ENCODE measurements at places on chromosomes 3 and 15.

DNA sequence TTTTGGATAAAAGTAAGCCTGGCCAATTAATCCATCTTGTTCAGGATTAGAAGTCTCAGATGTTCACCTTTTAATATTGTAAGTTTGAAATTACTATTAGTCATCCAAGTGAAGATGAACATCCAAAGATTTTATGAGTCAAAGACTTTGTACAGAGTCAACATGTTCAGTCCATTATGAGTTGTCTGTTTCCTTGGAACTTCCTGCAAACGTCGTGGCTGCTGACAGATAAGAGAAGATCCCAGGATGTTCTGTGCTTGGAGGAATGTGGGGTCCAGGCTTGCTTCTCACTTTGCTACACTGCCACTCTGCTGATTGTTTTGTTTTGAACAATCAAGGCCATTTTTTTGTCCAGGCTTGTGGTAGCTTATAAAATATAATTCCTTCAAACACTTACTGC, 74.3 kb upstream of the SLCO2A1 start:
- DNase-seq: no peak

DNA sequence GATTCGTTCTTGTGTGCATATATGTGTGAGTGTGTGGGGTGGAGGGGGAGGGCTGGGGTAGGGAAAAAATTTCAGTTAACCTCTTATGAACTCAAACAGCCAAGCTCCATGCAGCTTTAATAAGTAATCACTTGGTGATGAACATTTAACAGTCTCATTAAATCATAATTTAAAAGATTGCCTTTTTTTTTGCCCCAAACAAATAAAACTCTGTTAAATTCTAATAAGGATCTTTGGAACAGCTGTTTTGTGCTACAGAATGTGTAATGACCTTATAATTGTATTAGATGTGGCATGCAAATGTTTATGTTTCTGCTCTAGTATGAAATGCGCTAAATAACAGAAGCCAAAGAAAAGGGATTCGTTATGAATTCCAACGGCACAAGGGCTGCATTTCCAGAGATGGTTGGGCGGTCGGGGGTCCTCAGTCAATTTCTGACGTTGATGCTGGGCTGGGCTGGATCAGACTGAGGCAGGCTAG, 80.0 kb upstream of the RORA start:
- DNase-seq: no peak

DNA sequence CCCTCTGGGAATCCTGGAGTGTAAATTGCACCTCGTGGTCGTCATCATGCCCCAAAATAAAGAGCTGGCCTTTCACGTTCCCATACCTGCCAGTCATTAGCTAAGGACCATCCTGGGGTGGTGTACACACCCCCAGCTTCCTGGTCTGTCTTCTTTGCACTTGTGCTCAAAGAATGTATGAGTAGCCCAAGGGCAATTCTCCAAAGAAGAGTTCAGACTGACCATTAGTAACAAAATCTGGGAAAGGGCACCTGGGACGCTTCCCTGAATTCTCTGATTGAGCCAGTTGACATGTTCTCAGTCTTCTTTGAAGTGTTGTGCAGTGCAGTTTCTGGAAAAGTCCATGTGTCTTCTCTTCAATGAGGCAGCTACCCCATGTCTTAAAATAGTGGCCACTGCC, 34.8 kb downstream of the FAM3D start:
- DNase-seq: no peak

- no peak for DNase-seq
Measured at GRCh38 chr15:67009576-67010569, 55.5 kb upstream of the SMAD3 start.

DNA sequence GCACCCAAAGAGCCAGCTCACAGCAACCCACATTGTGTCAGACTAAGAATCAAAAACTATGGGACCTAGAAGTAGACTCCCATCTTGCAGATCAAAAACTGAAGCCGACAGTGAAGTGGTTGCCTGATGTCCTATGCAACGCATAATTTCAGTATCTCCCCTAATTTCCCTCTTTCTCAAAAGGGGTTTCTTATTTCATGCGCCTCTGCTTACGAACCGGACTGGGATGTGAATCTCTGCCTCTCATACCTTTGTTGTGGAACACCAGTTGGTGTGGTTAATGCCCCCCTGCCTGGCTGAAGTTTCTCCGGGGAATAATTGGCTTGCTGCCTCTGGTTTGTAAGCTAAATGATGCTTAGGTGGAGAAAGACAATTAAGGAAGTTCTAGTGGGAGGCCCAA, 514 bp upstream of the FAM174B start:
- DNase-seq: no peak

DNA sequence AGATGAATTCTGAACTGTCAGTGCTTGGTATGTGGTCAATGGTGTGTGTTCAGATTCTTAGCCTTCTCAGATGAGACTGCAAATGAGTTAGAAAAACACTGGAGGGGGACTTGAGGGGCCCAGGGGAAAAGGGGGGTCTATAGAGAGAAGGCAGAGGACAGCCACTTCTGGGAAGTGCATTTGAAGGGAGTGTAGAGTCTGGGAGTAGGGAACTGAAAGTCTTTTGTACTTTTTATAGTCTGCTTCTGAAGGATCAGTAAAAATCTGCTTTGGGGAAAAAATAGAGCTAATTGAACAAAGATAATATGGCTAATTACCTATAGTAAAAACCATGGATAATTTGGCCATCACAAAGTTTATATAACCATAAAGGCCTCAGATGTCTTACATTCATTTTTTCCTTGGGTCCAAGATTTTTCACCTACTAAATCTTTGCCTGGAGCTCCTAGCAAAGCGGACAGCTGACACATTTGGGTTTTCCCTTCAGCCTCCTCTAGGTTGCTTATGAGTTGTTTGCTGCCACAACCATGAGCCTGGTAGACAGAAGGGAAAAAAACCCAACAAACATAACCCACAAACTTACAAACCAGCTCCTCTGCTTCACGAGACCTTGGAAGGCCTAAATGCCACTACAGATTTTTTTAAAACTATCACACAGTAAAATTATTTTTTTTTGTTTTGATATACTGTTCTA, 48.8 kb downstream of the CD86 start:
- DNase-seq: no peak

DNA sequence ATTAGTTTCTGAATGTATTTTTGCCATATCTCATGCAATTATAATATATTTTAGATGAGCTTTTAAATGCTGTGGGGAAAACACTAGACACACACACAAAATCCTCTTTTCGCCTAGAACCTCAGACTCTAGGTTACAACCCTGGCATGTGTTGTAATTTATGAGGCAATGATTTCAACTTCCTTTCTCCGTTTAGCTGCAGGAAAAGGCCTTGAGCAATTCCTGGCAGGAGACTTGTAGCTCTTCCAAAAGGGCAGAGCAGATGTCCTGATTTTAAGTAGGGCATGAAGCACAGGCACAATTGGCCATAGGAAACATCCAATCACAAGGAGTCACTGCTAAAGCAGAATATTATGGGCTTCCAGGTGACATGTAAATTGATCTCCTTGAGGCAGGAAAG, 82.0 kb downstream of the GPR156 start:
- DNase-seq: no peak

GRCh38 chr3:123262868-123263267, 61.1 kb downstream of the SEC22A start:
- DNase-seq: no peak

- no peak for DNase-seq
Measured at GRCh38 chr3:102037209-102037608, 187.9 kb downstream of the NFKBIZ start.

DNA sequence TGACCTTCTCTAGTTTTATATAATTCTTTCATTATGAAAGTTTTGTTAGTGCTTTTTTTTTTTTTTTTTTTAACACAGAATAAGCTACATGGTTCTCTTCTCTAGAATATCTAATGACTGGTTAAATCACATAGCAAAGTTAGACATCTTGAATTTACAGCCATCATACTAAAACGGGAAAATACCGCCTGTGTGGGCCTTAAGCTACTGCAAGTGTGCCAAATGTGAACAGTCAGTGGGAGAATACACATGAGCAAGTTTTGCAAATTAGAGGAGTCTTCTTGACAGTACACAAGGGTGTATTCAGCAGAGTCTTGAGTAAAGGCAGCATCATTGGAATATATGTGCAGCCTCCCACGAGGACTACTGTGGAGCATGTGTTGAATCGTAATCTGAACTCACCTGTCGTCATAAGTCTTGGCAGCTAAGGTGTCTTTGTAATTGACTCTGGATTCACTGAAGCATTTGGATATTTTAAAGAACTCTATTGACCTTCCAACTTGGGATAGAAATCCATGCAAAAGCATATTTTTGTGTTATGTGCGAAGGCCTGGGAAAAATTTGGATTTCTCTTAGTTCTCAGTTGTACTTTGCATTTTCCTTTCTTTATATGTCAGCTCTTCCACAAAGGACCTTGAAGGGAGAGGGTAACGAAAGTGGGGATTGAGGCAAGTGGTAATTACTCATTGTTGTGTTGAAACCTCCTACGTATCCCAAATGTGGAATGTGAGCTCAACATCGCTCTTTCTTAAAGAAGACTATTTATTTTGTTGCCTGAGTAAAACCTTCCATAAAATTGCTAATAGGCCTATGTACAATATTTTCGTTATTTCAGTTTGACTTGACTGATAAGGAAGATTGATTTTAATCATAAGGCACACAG, 117.4 kb downstream of the ATG7 start:
- no peak for DNase-seq

- DNase-seq: no peak
Measured at GRCh38 chr3:6250167-6250566, 610.7 kb upstream of the GRM7 start.

GRCh38 chr3:12992629-12993516, 80.4 kb downstream of the IQSEC1 start:
- DNase-seq: no peak

DNA sequence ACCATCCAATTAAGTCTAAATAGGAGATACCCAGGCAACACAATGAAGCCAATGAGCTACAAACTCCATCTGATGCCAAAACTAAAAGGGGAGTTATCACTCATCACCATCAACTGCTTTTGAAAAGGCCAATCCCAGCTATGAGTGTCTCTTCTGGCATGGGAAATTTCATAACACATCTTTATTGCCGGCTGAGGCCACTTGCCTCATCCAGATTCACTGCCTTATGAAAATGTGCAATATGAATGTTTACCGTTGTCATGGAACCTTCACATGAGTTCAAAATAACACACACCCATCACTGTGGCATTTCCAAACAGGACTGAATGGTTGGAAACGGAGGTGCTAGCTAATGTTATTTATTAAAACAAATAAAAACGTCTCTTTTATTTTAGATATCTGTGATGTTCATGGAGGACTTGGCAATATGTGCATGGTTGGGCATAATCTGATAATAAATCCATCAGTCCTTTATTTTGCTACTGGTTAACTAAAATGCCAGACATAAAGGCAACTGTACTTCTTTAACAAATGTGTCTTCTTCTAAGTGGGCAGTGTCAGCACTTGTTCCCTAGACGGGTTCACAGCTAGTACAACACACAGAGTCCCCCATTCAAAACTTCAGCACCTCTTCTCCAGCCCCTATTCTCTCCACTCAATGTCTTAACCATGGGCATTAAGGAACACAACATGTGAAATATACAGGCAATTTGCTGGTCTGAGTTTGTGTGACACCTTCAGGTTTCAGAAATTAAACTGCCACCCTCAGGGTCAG, 143.9 kb downstream of the MAGI1 start:
- DNase-seq: no peak

- no peak for DNase-seq
Measured at GRCh38 chr15:89654847-89655805, at the start of gene KIF7. KIF7 (minus strand) TSS chr15:89655467; CDS start chr15:89652930, 2,537 bp downstream.

- DNase-seq: no peak
Measured at GRCh38 chr15:57382969-57383368, 6.7 kb downstream of the CGNL1 start.

DNA sequence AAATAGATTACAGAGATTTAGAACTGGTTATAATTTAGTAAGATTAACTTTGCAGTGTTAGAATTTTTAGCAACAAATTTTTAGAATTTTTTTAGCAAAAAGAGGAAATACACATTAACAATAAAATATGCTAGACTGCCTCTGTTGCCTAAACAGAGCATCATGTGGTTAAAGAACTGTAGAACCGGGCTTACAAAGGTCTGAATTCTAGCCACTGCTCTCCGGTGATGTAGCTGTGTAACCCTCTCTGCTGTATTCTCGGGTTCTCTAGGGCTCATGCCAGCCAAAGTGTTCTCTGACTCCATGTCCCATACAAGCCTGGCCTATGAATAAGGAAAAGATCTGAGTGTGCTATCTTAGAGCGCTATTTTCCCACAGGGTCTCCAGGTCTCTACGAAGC, 2.9 kb upstream of the P2RY12 start:
- no peak for DNase-seq

DNA sequence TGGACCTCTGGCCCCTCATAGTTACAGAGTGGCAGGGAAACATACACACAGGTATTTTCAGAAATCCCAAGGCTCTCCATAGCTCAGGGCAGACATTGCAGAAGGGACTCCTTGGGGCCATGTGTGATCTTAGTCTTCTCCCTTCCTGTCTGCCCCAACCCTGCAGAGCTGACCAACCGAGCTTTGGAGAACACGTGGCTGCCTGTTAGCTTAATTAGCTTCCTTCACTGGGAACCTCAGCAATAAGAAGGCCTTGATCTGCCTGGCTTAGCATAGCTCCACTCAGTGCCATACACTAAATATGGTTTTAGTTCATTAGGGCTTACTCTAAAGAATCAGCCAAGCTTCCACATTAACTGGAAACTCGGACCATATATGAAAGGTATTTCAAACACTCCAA, 12.3 kb downstream of the LYZL4 start:
- DNase-seq: no peak

DNA sequence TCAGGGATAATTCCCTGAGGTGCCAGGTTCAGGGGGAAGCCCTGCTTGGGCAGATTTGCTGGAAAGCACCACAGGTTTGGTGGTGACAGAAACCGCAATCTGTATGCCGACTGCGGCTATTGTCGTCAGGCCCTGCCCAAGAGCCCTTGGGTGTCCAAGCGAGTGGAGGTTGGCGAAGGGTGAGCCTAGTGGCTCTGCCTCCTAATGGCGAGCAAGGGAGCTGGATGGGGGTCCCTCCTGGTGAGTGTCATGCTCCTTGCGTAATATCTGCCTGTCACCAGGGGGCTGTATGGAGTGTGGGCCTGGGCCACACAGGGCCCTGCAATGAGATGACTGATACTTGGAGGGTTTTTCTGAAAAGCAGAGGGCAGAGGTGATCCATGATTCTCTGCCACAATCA, 101.6 kb downstream of the EPHB1 start:
- no peak for DNase-seq

- no peak for DNase-seq
Measured at GRCh38 chr15:74614744-74615507, 710 bp upstream of the CLK3 start.

GRCh38 chr3:8443829-8444791, 57.5 kb upstream of the LMCD1 start:
- DNase-seq: no peak

DNA sequence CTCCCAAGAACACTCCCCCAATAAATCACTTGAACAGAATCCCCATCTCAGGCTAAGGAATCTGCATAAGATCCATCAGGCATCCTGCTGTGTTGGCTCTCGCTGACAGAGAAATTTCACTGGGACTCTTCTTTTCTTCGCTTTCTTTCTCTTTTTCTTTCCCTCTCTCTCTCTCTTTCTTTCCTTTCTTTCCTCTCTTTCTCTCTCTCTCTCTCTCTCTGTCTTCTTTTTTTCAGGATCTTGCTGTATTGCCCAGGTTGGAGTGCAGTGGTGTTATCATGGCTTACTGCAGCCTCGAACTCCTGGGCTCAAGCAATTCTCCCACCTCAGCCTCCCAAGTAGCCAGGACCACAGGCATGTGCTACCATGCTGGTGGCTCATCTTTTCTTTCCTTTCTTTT, 4.5 kb upstream of the SLC28A1 start:
- DNase-seq: no peak
